Activated CD4-positive, alpha-beta memory T cell treated with anti-CD3 and anti-CD28 coated beads, Interleukin-2, amount 10 ng/mL, durations not matched to agents 7 days and 5 days (primary cell): ENCODE measurements at places on chromosomes 3 and 15. TPM values are rescaled to one million over a fixed set of nuclear protein-coding genes. Genes with fewer than 3 reads are reported as not detected.

DNA sequence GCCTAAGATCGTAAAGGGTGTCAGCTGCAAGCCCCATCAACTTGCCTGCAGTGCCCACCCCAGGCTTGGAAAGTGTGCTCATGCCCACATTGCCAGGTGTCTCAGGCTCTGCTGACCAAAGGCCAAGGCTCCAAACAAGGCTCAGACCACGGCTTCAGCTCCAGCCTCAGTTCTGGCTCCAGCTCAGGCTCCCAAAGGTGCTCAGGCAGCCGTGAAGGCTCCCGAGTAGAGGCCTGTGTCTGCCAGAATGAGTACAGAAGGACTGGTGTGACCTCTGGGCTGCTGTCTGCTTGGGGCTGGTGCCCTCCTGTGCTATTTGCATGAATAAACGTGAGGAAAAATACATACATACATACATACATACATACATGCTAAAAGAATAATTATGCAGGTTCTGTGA, 27.9 kb upstream of the UACA start:
- H3K4me3 ChIP-seq: no peak overlapping the region
- no peaks in the 10 kb centered on the region for H3K4me1 ChIP-seq
- DNase-seq: no peak
- no peak overlapping the region for H3K27ac ChIP-seq

DNA sequence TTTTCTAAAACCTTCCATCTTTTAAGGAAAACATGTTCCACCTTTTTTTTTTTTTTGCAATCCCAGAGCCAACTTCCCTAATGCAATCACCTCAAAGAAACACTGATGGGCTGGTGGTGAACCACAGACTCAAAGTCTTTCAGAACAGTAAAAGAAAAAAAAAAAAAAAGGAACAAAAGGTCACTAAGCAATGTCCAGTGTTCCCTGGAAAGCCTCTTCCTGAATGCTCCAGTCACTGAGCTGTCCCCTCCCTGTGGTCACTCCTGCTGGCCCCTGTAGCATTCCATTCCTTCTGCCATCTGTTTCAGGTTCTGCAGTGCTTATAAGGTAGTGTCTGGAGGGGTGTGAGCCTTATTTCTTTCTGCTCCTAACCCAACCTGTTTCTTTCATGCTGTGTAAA, 53.3 kb downstream of the AAGAB start:
- H3K36me3 ChIP-seq: peaks cover 71% of the 10 kb centered on the region
- no peak overlapping the region for H3K4me3 ChIP-seq
- no peak for DNase-seq

- peaks cover 9% of the 10 kb centered on the region for H3K27me3 ChIP-seq
- peaks cover 56% of the 10 kb centered on the region for H3K4me1 ChIP-seq
- no peak overlapping the region for H3K27ac ChIP-seq
- no peak overlapping the region for H3K4me3 ChIP-seq
- DNase-seq: no peak
Observed at GRCh38 chr15:99423186-99424130, 142.3 kb upstream of the MEF2A start.

GRCh38 chr3:101634591-101635196, 42.2 kb downstream of the ZBTB11 start:
- H3K4me1 ChIP-seq: no peaks in the 10 kb centered on the region
- H3K27me3 ChIP-seq: no peaks in the 10 kb centered on the region
- H3K4me3 ChIP-seq: no peak overlapping the region
- no peak for DNase-seq
- H3K27ac ChIP-seq: no peak overlapping the region
- no peaks in the 10 kb centered on the region for H3K36me3 ChIP-seq

DNA sequence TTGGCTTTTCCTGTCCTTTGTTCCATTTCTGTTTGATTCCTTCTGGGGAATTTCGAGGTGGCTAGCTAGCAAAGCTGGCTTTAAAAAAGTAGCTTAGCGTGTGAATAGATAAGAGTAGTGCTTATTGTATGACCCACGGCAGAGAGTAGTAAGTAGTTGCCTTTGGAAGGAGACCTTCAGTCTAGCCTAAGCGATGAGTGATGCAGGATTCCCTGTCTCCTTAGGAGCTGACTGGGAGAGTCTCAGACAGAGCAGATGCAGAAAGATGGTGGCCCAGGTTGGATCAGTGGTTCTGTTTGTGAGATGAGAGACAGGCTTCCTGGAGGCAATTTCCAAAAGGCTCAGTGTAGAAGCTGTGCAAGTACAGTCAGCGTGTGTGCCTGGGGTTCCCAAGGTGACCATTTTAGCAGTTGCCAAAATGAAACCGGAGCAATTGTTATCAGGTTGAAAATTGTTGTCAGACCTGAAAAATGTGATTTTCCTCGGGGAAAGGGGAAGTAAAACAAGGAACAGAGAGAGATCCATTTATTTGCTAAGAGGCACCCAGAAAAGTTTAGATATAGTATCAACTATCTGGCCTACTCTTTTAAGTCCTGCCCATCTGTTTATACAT, 681 bp upstream of the IL5RA start:
- H3K27ac ChIP-seq: no peak overlapping the region
- DNase-seq: no peak
- H3K4me1 ChIP-seq: peaks cover 14% of the 10 kb centered on the region

- H3K27ac ChIP-seq: no peak overlapping the region
- H3K4me1 ChIP-seq: no peaks in the 10 kb centered on the region
- no peaks in the 10 kb centered on the region for H3K27me3 ChIP-seq
- no peak overlapping the region for H3K4me3 ChIP-seq
- no peaks in the 10 kb centered on the region for H3K36me3 ChIP-seq
Observed at GRCh38 chr3:148211725-148212124, 486.0 kb upstream of the AGTR1 start.

- DNase-seq: no peak
- H3K4me3 ChIP-seq: no peak overlapping the region
- H3K36me3 ChIP-seq: peaks cover 18% of the 10 kb centered on the region
- no peaks in the 10 kb centered on the region for H3K27me3 ChIP-seq
Observed at GRCh38 chr15:28118083-28118482, 19.0 kb upstream of the OCA2 start.

GRCh38 chr3:126917232-126917804, 65.6 kb upstream of the PLXNA1 start:
- no peak overlapping the region for H3K4me3 ChIP-seq
- H3K27me3 ChIP-seq: peaks cover 1% of the 10 kb centered on the region
- peaks cover 28% of the 10 kb centered on the region for H3K4me1 ChIP-seq
- H3K27ac ChIP-seq: no peak overlapping the region
- H3K36me3 ChIP-seq: no peaks in the 10 kb centered on the region

- DNase-seq: no peak
- no peak overlapping the region for H3K27ac ChIP-seq
- peaks cover 6% of the 10 kb centered on the region for H3K4me1 ChIP-seq
- no peak overlapping the region for H3K4me3 ChIP-seq
- peaks cover 11% of the 10 kb centered on the region for H3K36me3 ChIP-seq
Observed at GRCh38 chr15:58777107-58777506, 6.0 kb downstream of the MINDY2 start.

GRCh38 chr15:66650433-66650832, 51.6 kb upstream of the SMAD6 start:
- DNase-seq: no peak
- no peaks in the 10 kb centered on the region for H3K36me3 ChIP-seq
- peaks cover 7% of the 10 kb centered on the region for H3K27me3 ChIP-seq
- peaks cover 4% of the 10 kb centered on the region for H3K4me1 ChIP-seq
- H3K27ac ChIP-seq: no peak overlapping the region
- H3K4me3 ChIP-seq: no peak overlapping the region

- H3K4me3 ChIP-seq: no peak overlapping the region
- DNase-seq: peak; percentile 17
- no peaks in the 10 kb centered on the region for H3K36me3 ChIP-seq
Observed at GRCh38 chr15:29736012-29736743, 86.1 kb downstream of the TJP1 start.

Gene ZBBX
- total RNA-seq: not detected

Gene RETNLB
- not detected for total RNA-seq

Gene CLDN16
- total RNA-seq: not detected

Gene GUCA1C
- total RNA-seq: not detected

Gene TTC21A
- 11.2 TPM for total RNA-seq
